Activated CD8-positive, alpha-beta memory T cell treated with anti-CD3 and anti-CD28 coated beads for 48 hours (primary cell): ENCODE measurements at places on chromosomes 3 and 15.

GRCh38 chr15:59180945-59181600, 25.6 kb upstream of the LDHAL6B start:
- no peak for DNase-seq

DNA sequence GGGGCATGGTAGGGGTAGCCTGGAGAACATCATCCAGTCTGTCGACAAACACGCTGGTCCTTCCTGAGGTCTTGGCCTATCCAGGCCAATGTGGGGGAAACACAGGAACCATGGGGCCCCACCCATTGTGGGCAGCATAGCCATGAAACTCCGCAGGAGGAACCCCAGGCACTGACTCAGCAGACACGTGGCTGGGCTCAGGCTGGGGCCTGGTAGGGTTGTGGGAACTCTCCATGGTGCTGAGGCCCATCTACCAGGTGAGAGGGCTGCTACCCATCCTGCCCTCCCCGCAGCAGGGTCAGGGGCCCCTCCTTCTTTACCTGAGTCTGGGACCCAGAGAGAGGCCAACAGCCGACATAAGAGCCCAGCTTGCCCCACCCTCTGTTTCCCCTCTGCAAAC, 22.6 kb upstream of the CACNA2D2 start:
- peak; percentile 50 for DNase-seq

GRCh38 chr15:89611317-89611716, 36.0 kb downstream of the TICRR start:
- DNase-seq = no peak

- DNase-seq = no peak
These were observed 54.3 kb downstream of the LIPC start for GRCh38 chr15:58486062-58486461.

DNA sequence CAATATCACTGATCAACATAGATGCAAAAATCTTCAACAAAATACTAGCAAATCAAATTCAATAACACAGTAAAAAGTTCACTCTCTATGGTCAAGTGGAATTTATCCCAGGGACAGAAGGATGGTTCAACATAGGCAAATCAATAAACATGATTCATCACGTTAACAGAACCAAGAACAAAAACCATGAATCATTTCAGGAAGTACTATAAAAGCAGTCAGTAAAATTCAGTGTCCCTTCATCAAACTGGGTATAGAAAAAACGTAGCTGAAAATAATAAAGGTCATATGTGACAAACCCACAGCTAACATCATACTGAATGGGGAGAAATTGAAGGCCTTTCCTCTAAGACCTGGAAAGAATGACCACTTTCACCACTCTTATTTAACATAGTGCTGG, 172.1 kb downstream of the POLR2M start:
- no peak for DNase-seq

DNA sequence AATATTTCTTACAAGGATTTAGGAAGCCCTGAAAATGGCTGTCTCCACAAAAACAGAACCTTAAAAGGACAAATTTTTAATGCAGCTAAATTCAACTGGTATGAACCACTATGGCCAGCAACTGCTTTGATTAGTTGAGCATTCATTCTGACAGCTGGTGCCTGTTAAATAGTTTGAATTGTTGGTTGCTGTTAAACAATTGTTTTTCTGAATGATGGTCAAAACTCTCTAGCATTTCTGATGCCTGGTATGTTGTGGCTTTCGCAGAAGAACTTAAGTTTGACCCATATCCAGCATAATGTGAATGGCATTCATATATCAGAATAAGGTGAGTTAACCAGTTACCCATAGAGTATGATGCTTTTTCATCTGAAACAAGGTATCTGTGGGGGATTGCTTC, 138.4 kb downstream of the MEIS2 start:
- DNase-seq = no peak

DNA sequence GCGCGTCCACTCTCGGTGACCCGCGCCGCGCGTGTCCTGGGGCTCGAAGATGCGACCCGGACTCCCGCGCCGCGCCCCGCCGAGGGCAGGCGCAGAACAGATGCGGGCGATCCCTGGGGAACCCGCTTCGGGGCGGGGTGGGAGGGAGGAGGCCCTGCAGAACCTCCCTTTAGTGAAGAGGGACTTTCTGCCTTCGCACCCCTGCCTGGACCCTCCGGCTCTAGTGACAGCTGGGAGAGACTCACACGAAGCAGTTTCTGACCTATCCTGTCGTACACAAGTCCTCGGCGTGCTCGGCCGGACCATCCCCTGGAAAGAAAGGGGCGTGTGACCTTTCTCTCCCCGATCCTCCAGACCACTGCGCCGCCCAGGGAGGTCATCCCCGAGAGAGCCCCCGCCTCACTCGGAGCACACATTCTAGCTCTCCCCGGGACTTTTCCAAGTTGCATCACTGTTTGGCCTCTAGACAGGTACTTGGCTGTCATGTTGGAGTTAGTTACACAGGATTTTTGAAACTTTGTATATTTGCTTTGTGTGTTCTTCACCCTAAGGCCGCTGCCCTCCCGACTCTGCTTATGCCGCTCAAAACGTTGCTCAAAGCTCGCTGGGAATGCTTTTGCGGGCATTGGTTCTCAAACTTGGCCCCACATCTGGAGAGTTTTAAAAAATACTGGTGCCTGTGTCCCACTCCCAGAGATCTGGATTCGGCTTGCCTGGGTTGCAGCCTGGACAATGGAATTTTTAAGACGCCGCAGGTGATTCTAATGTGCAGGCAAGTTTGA, 582 bp downstream of the CGNL1 start:
- DNase-seq = no peak

DNA sequence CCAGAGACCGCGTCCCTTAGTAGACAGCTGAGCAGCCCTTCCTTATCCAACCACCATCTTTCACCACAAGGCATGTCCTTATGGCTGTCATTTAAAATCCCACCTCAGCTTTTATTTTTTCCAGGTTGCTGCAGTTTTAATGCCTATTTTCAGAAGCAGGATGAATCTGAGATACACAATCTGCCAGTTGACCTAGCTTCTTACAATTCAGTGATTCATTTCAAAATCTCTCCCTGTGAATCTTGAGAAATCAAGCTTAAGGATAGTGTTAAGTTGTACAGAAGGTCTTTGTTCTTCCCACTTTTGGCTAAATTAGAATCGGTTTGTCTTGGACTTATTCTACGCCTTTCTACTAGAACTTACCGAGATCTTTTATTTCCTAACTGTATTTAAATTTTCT, 522.3 kb upstream of the CFAP20DC start:
- DNase-seq = no peak

GRCh38 chr3:101243285-101244211, 76.8 kb downstream of the IMPG2 start:
- no peak for DNase-seq

- no peak for DNase-seq
These were observed 180.2 kb downstream of the SEMA6D start for GRCh38 chr15:47897525-47897924.

DNA sequence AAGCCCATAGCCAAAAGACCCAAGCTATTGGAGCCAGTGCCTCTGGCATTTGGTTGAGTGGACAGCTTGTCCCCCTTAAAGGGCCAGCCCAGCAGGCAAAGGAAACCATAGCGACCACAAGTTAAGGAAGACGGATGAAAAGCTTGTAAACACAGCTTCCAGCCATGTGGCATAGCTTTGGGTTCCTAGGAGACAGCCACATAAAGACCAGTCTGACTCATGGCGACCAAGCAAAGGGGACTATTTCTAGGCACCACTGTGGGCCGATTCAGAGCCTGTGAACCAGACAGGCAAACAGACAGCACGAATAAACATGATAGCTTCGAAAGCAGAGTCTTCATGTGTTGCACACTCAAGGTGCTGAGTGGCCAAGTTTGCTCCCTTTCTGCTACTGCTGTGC, 30.5 kb upstream of the SRGAP3 start:
- DNase-seq = no peak

GRCh38 chr3:193928354-193929209, 207.4 kb upstream of the HES1 start:
- DNase-seq = no peak
